ENCODE measurements at places on chromosomes 3 and 15.

GRCh38 chr15:77179541-77179998 is 108.7 kb upstream of the TSPAN3 start:
- DNase-seq, result no peak

DNA sequence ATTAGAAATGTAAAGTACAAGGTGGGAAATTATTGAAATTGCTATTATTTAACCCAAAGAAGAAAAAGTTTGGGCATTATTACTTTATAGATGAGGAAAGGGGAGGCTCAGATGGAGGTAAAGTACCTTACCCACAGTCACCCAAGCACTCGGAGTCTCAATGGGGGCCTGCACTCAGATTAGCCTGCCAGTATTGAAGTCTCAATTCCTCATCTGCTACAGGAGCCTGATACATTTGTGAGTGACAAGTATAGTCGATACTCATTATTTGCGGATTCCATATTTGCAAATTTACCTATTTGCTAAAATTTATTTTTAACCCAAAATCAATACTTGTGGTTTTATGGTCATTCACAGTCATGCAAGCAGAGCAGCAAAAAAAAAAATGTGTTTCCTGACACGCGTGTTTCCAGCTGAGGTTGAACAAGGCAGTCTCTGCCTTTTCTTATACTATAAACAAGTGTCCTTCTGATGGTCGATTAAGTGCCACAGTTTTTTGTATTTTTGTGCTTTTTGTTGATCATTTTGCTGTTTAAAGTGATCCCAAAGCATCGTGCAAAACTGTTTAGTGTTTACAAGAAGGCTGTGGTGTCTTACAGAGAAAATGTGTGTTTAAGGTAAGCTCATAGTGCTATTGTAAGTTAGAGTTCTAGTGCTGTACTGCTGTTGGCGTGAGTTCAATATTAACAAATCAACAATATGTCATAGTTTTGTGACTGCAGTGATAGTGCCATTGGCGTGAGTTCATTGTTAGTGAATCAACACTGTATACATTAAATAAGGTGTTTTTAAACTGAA is 48.0 kb downstream of the ARHGEF26 start:
- DNase-seq, result no peak

GRCh38 chr3:72092778-72093177 is 307.8 kb upstream of the PROK2 start:
- DNase-seq, result no peak

GRCh38 chr15:34886134-34886533 is 83.4 kb downstream of the AQR start:
- no peak for DNase-seq

DNA sequence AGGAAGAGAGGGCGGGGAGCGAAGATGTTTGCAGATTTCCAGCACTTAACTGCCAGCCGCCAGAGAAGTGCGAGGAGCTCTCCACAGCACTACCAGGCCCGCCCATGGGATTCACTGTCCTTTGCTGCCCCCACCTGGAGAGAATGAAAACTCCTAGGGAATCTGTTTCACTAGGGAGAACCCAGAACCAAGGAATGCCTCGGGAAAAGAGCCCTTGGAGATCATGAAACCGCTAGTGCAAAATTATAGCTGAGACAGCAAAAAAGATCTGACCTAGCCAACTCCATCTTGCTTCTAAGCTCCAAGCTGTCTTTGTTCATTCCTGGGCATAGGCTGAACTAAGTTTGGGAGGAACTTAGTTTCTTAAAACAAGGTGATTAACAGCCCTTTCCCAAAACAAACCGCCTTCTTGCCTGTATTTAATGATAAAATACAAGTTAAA is 82.6 kb upstream of the GCNT3 start:
- peak; percentile 69 for DNase-seq

DNA sequence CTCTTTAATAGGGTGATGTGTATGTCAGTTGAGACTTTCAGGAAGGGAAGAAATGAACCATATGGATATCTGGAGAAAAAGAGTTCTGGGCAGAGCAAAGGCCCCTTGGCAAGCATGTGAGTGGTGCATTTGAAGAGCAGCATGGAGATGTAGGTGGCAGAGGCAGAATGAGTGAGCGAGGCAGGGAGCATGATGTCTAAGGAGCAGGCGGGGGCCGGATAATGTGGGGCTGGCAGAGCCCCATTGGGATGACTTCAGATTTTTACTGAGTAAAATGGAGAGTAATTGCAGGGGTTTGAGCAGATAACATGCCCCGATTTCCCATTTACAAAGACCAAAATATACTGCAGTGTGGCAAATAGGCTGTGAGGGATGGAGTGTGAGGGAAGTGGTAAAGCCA is 52.9 kb upstream of the PLCL2 start:
- no peak for DNase-seq

DNA sequence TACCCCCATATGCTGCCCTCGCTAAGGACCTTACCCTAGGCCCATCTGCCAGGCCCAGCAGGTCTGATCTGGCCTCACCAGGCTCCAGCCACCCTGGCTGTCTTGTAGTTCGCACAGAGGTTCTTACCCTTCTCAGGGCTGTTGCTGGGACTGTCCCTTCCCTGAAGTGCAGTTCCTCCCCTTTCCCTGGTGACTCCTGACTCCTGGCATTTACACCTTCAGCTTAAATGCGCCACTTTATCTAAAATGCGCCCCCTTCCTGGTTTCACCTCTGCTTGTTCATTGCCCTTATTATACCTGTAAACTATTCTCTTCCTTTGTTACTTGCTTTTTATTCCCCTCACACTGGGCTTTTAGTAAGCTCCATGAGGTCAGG is 835 bp upstream of the TTLL3 start:
- DNase-seq, result no peak

DNA sequence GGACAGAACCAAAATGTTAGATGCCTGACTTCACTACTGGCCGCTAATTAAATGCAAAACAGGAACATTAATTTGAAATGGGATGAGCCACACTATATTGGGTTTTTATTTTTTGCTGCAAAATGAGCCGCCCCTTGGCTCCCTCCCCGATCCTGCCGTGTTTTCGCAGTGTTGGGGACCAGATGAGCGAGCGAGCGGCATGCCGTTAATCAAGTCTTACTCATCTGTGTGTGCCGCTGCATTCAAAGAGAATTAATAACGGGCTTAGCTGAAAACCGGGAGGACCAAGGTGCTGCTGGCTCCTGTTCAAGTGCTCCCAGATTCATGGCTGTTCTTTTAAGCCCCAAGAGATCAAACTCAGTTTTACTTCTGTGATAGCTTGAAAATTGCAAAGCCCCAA is 20.0 kb downstream of the TAFA4 start:
- DNase-seq, result no peak

GRCh38 chr15:55349282-55349681 is 30.3 kb downstream of the PIGB start:
- DNase-seq, result no peak

DNA sequence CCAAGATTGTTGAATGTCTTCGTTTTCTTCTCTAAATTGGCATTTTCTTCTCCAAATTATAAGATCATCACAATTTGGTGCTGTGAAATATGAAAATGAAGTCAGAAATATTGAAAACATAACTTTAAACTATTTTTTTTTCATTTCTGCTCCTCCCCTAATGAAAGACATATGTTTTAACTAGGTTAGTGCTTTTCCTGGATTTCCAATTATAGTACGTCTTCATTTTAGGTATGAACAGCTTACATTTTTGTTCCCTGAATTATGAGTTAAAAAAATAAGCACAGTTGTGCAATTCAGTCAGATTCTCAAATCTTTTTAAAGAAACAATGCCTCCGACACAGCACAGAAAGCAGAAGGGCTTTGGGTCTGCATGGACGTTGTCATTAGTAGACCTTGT is 83.5 kb upstream of the CFAP20DC start:
- no peak for DNase-seq

GRCh38 chr3:147015334-147015733 is 391.0 kb downstream of the ZIC4 start:
- no peak for DNase-seq

GRCh38 chr15:58546066-58546591 is 114.3 kb downstream of the LIPC start:
- no peak for DNase-seq

DNA sequence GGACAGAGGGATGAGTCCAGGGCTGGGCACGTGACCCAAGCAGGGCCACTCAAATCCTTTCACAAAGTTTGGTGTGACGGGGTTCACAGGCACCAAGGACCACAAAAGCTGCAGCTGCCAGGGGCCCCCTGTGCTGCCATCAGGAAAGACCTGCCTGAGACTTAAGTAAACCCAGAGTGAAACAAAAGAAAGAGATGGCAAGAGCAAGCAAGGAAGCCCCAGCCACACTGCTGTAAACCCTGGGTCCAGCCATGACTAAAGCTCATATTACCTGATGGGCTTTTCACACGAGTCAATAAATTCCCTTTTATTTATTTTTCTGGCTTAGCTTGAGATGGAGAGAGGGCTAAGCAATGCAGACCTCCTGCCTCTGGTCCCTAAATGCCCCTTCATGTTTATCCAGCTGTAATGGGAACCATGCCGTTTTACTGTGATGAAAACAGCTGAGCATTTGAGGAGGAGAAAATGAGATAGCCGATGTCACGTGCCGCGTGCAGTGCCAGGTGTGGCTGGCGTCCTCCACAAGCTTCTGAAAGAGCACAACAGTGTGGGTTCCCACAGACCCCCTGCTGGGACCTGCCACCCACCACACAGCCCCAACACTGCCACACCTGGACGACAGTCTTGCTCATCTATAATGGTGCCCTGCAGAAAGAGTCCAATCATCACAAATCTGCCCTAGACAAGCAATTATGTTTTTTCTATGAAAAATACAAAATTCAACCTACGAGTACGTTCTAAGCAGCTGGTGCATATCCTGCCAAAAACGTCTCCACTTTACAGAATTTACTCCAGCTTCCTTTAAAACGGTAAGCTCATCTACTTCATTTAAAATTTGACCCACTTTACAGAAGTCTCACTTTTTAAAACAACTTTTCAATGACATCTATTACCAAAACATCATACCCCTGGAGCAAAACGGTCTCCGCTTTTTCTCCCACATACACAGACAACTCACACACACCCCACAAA is 34.2 kb downstream of the ADAMTS17 start:
- no peak for DNase-seq

DNA sequence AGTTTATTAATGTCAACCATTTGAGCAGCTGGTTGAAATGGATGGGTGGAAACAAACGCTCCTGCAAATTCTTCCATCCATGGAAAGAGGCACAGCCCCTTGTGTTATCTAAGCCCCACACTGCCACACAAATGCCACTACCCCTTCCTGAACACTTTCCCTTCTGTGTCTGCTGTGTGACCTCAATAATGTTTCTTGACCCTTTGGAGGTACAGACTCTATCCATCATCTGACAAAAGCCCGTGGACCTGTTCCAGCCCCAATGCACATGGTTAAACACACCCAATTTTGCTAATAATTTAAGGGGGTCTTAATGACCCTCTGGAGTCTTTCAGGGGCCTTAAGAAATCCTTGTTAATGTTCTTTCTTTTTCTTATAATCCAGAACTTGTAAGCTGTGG is 482.2 kb upstream of the CFAP20DC start:
- no peak for DNase-seq

DNA sequence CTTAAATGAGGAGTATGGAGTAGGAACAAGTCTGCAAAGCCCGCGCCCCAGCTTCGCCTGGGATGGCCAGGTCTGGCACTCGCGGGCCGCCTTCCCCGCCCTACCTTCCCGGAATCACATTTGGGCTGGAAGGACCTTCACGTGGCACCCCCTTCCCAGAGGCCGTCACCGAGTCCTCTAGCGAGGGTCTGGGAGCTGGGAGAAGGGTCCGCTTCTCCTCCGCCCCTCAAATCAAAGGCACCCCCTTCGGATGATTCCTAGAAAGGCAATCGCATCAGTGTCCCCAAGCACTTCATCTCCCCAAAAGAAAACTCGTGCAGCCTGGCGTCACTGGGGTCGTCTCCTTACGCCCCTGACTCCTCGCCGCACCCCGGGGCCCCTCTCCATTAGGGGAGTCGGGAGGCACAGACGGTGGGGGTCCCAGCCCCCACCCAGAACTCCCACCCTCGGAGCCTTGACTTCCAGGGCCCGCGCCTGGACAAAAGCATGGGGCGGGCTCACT is 380 bp downstream of the MYLK start:
- no peak for DNase-seq

DNA sequence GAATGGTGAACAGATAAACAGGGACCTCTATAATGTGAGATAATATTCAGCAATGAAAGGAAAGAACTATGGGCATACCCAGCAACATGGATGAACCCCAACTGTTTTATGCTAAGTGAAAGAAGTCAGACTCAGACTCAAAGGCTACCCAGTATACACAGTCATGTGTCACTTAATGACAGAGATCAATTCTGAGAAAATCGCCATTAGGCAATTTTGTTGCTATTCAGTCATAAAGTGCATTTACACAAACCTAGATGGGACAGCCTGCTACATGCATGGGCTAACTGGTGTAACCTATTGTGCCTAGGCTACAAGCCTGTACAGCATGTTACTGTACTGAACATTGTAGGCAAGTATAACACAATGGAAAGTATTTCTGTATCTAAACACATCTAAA is 76.5 kb downstream of the B3GNT5 start:
- no peak for DNase-seq

- no peak for DNase-seq
These were observed 47.8 kb downstream of the KCNMB2 start for GRCh38 chr3:178583963-178584575.

DNA sequence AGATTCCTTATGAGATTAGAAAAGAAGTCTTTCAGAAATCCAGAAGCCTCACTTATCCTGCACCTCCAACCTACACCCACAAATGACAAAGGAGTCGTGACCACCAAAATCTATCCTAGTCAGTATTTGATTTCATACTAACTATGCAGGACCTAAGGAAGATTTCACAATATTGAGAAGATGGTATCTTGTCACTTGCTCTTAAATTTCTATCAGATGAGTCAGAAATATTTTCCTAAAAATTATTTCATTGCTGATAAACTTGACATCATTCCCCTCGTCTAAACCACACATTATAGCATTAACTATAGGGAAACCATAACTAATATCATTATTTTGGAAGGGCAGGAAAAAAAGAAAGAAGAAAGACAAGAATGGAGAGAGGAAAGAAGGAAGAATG is 138.0 kb upstream of the THBS1 start:
- DNase-seq, result no peak

GRCh38 chr3:158489181-158489580 is 81.8 kb upstream of the MLF1 start:
- no peak for DNase-seq

DNA sequence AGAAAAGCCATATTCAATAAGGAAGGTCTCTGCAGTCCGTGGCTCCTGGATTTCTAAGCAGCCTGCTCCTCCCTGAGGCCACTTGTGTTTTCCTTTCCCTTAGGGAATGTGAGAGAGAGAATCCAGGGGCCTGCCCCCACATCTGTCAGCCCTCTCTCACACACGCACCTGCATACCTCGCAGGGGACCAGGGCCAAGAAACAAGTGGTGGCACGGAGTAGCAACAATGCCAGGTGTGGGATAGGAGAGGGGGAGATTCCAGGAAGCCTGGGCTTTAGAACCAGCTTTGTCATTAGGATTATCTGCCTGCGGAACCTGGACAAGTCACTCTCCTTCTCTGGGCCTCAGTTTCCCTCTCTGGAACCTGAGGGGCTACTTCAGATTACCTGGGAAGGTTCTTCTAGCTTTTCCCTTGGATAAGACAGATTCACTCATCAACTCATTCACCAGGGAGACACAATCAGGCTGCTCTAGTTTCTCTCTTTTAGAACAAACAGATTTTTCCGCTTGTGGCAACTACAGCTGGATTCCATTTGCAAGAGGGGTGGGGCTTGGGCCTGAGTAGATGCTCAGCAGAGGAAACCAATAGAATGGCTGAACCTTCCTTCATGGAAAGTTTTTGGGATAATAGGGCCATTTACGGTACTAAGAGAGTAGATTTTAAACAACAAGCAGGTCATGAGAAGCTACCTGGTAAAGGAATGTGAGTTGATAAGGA is 19.5 kb downstream of the BCL6 start:
- no peak for DNase-seq

- no peak for DNase-seq
These were observed 14.9 kb downstream of the ATP13A3 start for GRCh38 chr3:194471863-194472262.

- DNase-seq, result peak; percentile 66
These were observed 20.4 kb upstream of the SATB1 start for GRCh38 chr3:18445401-18446148.

Measured in activated T-cell treated with anti-CD3 and anti-CD28 coated beads for 24 hours (primary cell).